ENCODE measurements at places on chromosomes 4 and X.

- no peak for DNase-seq
Observed at GRCh38 chr4:170005472-170005871, 20.7 kb downstream of the MFAP3L start.

DNA sequence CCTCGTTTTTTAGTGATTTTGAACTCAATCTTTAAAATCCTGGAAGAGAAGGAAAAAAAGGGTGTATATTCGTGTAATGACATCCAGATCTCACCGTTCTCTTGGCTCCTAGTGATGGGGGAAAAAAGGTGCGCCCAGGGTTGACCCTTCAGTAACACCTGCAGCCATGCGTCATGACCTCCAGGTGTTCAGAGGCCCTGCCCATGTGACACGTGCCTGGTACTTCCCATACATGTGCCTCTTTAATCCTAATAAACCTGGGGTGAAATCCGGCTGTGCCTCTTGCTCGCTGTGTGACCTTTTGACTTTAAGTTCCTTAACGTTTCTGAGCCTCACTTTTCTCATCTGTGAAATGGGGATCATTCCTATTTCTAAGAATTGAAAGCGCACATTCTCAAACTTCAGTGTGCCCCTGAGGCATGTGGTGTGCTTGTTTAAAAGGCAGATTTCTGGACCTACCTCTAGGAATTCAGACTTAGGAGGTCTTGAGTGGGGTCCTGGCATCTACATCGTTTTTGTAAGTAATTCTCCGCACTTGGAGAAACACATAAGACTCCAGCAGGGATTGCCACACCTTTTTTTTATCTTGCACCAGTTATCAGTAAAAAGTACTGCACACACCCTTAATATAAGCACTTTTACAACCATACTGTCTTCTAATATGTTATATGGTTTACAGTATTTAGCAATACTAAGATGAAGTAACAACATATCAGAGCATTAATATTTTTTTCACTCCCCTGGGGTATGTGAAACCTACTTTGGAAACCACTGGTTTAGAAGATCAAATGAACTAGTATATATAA, 90.1 kb downstream of the RELL1 start:
- DNase-seq: no peak

GRCh38 chr4:76458297-76458696, 23.3 kb downstream of the SHROOM3 start:
- no peak for DNase-seq

DNA sequence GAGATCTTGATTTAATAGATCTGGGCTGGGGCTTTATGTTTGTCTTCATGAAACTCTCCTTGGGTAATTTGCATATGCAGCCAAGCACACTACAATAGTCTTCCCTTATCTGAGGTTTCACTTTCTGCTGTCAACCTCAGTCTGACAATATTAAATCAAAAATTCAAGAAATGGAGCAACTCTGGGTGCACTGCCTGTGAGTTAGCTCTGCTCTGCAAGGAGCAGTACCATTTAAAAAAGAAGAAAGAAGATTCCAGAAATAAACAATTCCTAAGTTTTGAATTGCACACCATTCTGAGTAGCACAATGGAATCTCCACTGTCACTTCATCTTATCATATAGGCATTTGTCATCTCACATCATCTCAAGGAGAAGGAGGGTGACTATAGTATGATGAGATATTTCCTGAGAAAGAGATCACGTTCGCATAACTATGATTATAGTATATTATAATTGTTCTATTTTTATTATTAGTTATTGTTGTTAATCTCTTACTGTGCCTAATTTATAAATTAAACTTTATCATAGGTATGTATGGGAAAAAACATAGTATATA, 9.4 kb downstream of the FNIP2 start:
- DNase-seq: no peak

DNA sequence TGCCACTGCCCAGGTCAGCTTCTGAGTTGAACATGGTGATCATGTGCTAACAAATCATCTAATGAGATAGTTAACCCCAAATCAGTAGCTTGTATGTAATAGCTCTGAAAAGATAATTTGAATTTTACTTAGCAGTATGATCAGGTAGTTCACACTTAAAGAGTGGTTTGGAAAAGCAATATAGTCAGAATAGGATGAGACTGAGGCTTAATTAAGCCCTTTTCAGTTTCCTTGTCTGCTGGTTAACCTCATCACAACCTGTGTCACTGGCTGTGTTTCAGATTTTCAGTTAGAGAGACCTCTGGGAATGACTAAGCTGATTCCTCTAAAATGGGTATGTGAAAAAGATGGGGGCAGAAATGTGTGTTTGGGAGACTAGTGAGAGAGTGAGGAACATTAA, 38.1 kb downstream of the GPR174 start:
- DNase-seq: no peak
